ENCODE measurements at places on chromosomes 13 and 19.

GRCh38 chr19:30065680-30066606, 123.9 kb downstream of the URI1 start:
- DNase-seq, result no peak

GRCh38 chr13:79833991-79834390, 353.0 kb downstream of the NDFIP2 start:
- no peak for DNase-seq

DNA sequence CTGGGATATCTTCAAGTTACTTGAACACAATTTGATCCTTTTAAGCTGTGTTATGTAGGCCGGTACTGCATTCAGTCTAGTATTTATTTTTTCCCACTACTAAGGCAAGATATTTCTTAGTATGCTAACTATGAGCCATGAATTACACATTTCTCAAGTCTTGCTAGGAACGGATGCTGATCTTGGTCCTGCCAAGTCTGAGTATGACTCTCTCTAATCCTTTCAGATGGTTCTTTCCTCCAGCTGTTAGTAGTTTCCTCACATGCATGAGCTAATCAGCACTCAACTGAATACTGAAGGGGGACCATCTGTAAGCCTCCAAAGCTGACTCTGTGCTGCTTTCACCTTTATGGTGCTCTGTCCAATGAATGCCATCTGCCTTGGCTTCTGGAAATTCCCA, 460.3 kb downstream of the KCTD12 start:
- DNase-seq, result no peak

- DNase-seq, result peak; percentile 47
These were observed 500 bp upstream of the IFI30 start for GRCh38 chr19:18173054-18173571.

- no peak for DNase-seq
These were observed 146.6 kb downstream of the KLF12 start for GRCh38 chr13:73987618-73988017.

- DNase-seq, result no peak
These were observed 5.2 kb downstream of the IGLON5 start for GRCh38 chr19:51316688-51317087.

- DNase-seq, result no peak
These were observed 16.3 kb upstream of the PSMD8 start for GRCh38 chr19:38358071-38358470.

- DNase-seq, result no peak
These were observed 1660.3 kb downstream of the EFNB2 start for GRCh38 chr13:104875038-104875754.

DNA sequence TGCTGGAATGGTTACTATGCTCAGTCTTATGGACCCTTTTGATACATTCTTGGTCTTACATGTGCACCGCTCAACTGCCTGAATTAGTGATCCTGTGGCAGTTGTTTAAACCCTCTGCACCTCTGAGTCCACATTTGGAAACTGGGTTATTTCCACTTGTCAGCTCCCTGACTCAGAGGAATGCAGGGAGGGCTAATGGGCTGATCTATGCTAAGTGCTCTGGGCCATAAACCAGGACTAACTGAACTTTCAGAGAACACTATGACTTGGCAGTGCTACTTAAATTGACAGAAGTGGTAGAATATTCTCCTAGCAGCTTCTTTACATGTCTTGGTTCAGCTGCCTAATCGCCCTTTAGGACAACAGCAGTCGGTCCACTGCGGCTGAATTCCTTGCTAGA, 26.8 kb upstream of the MED4 start:
- no peak for DNase-seq

DNA sequence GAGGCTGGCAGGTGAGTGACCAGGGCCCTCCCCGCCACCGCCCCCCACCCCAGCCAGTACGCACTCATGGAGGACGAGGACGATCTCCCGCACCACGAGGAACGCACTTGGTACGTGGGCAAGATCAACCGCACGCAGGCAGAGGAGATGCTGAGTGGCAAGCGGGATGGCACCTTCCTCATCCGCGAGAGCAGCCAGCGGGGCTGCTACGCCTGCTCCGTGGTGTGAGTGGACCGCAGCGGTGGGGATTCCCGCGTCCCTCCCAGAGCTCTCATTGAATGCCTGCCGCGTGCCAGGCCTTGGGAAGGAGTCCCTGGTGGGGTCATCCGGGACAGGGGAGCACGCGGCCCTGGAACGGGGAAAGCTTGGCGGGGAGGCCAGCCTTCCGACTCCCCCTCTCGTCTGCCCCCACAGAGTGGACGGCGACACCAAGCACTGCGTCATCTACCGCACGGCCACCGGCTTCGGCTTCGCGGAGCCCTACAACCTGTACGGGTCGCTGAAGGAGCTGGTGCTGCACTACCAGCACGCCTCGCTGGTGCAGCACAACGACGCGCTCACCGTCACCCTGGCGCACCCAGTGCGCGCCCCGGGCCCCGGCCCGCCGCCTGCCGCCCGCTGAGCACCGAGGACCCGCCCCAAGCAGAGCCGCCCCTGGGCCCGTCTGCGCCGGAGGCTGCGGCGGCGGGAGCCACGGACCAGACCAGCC, 4.8 kb upstream of the IFI30 start:
- no peak for DNase-seq

GRCh38 chr13:27504868-27505194, 54.5 kb upstream of the MTIF3 start:
- DNase-seq, result no peak

DNA sequence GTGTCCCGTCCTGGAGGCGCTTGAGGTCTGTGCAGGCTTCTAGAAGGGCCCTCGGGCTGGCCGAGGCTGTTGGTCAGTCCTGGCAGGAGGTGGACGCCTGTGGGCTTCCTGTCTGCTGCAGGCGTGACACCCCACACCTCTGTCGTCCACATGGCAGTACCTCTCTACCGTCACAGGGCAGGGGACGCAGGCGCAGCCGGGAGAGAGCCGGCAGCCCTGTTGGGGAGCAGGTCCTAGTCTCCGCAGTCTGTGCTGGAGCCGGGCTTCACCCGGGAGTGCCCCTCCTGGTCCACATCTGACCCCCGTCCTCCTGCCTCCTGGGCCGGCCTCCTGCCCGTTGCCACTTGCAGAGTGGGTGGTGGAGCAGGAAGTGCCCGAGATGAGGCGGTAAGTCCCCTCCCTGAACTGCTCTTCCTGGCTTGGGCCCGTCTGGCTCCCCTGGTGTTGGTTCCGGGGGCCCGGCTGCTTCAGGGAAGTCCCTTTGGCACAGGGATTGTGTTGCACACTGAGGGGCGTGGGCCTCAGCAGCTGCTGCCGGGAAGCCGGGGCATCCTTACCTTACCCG, 106.0 kb downstream of the KDM4B start:
- no peak for DNase-seq

DNA sequence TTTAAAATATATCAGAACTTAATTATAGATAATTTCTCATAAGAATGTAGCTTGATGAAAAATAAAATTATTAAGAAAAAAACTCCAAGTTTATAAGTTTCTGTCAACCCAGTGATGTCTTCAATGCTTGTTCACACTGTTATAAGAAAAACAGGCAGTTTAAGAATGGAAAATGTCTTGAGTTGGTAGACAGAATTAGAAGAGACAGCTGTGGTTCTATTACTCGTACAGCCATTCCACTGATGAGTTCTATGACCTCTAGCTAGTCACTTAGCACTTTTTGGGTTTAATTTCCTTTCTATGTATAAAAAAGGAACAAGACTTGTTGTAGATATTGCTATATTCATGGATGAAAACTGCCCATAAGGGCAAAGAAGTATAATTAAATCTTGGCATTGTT, 1013.1 kb upstream of the ATXN8OS start:
- no peak for DNase-seq

DNA sequence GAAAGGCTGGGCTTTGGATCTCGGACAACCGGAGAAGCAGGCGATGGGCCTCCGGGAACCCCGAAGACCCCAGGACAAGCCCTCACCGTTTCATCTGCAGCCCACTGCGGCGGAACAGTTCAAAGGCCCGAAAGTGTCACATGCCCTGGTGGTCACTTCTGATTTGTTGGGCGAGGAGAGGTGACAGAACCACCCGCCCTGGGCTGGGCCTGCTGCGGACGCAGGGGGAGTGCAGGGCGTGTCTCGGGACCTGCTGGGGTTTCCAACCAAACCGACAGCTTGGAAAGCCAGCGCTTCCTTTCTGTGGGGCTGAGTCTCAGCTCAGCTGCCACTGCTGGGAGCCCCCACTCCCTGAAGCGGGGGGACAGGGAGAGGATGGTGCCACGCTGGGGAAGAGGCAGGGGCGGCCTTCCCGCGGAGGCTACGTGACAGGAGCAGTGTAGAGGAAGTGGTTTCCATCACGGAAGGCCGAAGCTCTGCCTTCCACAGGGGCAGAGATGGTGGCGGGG, 22.8 kb upstream of the ZBTB7A start:
- DNase-seq, result no peak

- DNase-seq, result no peak
These were observed 773.8 kb downstream of the GPC5 start for GRCh38 chr13:92172191-92172590.

DNA sequence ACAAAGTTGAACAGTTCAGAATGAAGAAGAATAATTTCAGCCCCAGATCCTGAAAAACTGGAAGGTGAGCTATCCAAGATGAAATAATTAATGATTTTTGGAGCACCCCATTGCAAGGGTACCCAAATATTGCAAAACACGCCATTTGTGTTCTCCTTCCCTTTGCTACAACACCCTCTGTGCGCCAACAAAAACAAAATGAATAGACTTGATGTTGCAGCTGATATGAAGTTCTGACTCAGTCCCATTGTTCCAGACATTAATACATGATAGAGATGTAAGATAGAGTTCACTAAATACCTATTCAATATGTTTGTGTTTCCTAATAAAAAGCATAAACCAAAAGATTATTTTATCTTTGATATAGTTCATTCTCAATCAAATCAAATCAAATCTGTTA, 287.5 kb upstream of the SOX21 start:
- no peak for DNase-seq

GRCh38 chr13:51838240-51838846, 6.6 kb downstream of the TMEM272 start:
- no peak for DNase-seq

GRCh38 chr13:93244918-93245280, 18.3 kb downstream of the GPC6 start:
- DNase-seq, result no peak

DNA sequence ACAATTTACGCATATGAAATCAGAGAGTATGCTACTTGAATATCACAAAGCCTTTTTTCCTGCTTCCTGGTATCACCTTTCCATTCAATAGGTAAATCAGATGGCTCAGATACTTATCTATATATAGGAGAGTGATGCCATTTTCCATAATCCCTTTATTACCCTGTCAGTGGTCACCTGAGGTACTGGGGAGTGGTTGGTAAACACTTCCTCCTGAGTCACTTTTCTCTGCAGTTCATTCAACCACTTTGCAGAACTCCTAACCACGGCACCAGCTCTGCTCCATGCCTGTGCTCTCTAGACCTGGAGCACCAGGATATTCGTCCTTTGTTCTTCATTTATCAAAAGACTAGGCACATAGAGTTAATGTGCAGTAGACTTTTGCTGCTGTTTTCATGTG, 748.5 kb upstream of the KLHL1 start:
- no peak for DNase-seq

GRCh38 chr13:97491452-97491851, 57.5 kb downstream of the RAP2A start:
- no peak for DNase-seq

GRCh38 chr19:35378356-35378755, 7.5 kb downstream of the GPR42 start:
- no peak for DNase-seq

All from NAMALWA (cell line).